ENCODE measurements at places on chromosomes 13 and 19.

- DNase-seq, result no peak
These were observed 7.3 kb downstream of the RELB start for GRCh38 chr19:45008552-45008951.

GRCh38 chr19:49921871-49922795, 6.9 kb upstream of the ATF5 start:
- DNase-seq, result peak; percentile 39

GRCh38 chr13:84433024-84433423, 550.8 kb upstream of the SLITRK1 start:
- DNase-seq, result no peak

- no peak for DNase-seq
These were observed 127.1 kb downstream of the CYSLTR2 start for GRCh38 chr13:48780713-48781341.

GRCh38 chr19:19531951-19532805, 3.5 kb downstream of the YJEFN3 start:
- peak; percentile 77 for DNase-seq

- no peak for DNase-seq
These were observed 84.5 kb downstream of the MBNL2 start for GRCh38 chr13:97306645-97307044.

- DNase-seq, result peak; percentile 7
These were observed 98.7 kb downstream of the FAM216B start for GRCh38 chr13:42880056-42880605.

DNA sequence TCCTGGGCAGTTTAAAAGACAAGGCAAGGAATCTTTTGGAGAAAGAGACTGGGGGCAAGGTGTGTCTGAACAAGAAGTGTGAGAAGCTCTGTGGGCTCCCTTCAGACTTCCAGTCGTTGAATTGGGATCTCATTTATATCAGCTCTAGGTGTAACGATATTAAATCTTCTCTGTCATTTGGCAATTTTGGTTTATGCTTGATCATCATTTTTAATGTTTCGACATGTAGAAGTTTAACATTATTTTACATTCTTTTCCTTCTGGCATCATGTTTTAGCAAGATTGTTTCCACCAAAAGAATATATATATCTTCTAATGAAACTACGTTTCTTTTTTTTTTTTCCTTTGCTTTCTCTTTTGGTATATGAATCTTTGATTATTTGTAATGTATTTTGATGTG, 49.3 kb downstream of the USPL1 start:
- no peak for DNase-seq

- DNase-seq, result no peak
These were observed 368.2 kb upstream of the TSHZ3 start for GRCh38 chr19:31717269-31717923.

DNA sequence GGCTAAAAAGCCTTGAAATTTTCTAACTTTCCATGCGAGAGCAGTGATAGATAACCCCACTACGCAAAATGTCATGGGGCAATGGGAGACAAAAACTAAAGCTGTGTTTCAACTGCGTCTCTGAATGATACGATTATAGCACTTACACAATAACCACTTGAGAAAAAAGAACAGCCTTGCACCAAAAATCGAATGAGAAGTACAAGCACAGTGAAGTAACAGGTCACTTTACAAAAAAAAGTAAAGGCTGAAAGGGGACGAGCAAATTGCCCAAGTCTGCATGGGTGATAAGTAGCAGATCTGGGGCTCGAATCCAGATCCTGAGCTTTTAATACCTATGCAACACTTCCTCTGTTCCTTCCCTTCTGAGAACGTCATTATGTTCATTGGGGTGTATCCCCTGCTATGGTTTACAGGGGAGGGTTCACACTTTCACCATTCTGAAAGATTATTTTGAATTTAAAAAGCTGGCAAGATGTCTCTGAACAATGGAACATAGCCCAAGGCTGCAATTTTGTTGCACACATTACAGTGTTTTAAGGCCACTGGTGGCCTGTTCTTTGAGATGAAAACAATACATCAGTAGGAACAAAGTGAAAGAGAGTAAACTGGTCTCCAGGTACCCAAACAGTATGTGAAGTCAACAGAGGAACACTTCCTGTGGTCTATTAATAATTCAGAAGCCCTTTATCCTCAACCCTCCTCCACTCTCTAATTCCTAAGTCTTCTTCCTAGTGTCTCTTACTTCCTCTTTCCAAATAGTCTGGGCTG, 3.2 kb downstream of the CPB2 start:
- DNase-seq, result peak; percentile 59
